Stimulated activated CD8-positive, alpha-beta memory T cell treated with anti-CD3 and anti-CD28 coated beads, Interleukin-4, amount 100 ng/mL, for 48 hours (primary cell): ENCODE measurements at places on chromosomes 5 and 9.

DNA sequence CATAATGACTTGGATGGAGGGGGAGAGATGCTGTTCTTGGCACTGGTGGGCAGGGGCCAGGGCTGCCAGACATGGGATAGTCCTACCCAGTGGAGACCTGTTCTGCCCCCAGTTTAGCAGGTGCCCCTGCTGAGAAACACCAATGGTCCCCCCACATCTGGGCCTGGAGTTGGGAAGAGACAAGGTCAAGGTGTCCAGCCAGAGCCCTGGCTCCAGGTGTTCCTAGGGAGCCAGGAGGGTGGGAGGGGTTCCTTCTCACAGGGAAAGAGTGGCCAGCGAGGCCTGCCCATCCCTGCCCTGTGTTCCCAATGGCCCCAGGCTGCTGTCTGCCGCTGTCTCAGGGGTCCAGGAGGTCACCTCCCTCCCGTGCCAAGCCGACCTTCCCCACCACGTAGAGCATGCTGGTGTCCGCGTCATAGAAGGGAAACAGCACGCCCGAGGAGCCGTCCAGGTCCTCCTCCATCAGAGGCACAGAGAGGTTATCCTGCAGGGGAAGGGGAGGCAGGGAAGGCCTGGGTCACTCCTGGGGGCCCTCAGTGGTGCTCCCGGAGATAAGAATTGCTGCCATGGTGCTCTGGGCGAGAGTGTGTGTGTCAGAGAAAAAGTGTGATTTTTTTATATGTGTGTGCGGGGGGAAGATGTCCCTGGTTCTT is 11.7 kb upstream of the TRIM14 start:
- no peak for DNase-seq

DNA sequence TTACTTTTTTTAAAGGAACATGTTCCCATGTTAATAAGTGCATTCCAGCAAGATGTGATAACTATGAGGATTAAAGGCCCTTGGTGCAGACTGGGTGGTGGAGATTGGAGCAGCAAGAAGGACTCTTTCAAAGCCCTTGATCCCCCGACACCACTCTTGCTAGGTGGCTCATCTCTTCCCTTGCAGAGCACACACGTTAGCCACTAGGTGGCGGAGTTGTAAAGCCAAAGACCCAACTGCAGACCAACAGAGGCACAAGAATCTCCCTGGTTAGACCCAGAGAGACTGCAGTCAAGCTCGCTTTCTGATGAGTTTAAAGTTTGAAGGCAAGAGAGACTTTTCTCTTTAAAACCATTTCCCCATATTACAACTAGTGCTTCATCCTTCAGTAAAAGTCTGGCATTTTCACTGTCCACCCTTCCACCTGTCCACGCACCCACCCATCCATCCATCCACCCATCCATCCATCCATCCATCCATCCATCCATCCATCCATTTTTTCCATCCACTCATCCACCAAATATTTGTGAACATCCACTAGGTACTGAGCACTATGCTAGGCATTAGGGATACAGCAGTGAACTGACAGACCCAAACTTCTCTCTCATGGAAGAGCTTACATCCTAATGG is 226.9 kb downstream of the MSX2 start:
- DNase-seq, result peak; percentile 58

GRCh38 chr9:70883963-70884793 is 237.2 kb downstream of the TRPM3 start:
- DNase-seq, result no peak

DNA sequence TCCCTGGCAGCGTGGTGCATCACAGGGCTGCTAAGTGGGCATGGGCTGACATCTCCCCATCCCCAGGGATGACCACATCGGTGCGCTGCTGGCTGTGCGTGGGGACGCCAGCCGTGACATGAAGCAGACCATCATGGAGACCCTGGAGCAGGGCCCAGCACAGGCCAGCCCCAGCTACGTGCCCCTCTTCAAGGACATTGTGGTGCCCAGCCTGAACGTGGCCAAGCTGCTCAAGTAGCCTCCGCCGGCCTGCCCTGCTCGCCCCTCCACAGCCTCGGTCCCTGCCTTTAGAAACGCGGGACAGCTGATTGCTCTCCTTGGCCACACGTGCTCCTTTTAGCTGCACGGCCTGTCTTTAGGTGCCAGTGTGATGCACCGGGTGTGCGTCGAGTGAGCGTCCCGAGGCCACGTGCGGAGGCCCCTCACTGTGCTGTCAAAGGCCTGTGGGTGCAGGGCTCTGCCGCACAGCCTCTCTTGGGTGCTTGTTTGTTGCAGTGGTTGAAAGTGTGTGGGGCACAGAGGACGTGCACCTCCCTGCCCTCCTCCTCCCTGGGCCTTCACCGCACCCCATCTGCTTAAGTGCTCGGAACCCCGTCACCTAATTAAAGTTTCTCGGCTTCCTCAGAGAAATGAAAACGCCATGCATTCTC is 23.8 kb downstream of the EXOC3 start:
- DNase-seq, result no peak

DNA sequence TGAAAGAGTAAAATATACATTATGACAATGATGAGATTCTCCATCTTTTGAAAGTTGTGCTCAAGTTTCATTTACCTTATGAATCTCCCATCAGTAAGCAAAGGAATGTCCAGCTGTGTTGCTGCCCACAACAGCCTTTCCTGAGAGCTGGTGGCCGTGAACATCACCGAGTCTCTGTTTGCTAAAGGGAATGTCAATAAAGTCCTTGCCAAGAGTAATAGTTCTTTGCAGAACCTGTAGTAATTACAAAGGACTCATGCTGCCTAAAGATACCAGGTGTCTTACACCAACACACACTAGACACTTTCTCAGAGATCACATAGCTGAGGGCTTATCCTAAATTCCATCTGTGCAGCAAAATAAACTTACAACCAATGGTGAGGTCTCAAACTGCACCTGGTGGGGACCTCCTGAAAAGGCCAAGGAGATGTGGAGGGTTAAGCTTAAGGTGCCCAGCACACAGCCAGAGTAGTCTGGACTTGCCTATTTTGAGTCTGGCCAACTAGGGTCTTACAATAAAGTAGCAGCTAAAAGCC is 111.1 kb upstream of the DAPK1 start:
- DNase-seq, result no peak

- no peak for DNase-seq
Measured at GRCh38 chr9:83749706-83750105, 41.9 kb upstream of the UBQLN1 start.

GRCh38 chr5:83972236-83972635 is 251.6 kb upstream of the HAPLN1 start:
- DNase-seq, result no peak

DNA sequence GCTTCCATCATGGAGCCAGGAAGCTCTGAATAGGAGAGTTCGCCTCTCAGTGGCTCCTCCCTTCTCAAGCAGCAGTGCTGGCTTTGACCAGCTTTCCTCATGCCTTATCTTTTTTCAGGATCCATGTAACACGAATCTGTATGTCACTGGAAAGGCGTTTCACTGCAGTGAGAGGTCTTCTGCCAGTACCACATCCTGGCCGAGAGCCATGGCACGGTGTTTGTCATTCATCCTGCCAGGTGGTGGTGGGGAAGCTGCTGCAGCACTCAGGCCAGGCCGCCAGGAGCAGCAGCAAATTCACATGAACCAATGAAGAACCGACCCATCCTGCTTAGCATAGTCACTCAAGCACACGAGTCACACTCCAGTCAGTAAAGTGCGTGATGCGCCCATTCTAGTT is 179.0 kb downstream of the FANCC start:
- no peak for DNase-seq

DNA sequence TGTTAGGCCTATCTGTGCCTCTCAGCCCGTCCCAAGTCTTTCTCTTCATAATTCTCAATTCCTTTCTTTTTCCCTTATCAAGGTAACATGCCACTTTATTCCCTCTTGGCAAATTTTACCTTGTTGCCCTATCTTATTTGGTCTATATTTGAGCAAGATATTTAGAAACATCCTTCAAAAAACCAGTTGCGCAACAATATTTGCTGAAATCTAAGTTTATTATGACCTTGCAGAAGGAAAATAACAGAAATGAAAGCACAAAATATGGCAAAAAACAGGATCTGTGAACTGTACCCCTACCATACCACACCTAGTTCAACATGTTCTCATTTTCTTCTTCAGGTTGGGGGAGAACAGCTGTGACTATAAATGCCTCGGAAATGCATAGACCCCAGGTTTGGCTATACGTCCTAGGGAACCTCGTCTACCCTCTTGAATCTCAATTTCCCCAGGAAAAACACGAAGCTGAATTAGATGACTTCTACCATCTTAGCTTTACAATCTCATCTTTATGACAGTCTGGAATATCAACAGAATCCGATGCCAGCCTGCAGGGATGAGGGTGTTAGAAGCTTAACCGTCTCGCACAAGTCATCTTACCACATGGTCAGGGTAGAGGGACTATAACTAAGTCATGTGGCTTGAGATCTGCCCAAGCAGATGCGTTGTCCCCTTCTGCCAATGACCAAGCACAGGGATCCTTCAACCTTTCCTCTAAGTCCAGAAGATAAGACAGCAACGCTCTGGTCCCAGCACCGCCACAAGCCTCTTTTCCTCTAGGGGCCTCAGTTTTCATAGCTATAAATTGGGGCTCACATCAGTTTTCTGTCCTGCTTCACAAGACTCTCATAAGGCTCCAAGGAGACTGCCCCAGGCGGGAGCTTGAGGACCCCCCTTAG is 1.3 kb downstream of the LCP2 start:
- DNase-seq, result no peak

GRCh38 chr9:116345817-116346216 is 192.2 kb downstream of the PAPPA start:
- no peak for DNase-seq

GRCh38 chr5:172834415-172835289 is 601 bp downstream of the ERGIC1 start:
- no peak for DNase-seq

DNA sequence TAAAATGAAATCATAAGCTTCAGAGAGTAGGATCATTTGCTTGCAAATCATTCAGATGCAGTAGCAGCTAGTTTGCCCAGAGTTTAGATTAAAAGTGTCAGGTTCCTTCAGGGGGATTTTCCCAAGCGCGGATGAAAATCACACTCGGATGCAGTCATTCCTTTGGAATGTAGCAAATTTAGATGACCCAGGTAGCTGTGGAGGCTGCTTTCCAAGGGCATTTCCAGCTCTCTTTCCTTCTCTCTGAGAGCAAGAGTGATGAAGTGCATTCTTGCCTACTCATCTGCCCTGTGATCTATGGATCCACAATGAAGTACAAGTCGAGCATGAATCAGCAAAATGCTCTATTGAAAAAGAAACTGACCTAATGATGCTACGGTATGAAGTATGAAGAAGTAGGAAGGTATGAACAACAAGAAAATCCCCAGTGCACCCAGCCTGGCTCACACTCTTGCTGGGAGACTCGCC is 200.2 kb downstream of the PLK2 start:
- DNase-seq, result no peak

DNA sequence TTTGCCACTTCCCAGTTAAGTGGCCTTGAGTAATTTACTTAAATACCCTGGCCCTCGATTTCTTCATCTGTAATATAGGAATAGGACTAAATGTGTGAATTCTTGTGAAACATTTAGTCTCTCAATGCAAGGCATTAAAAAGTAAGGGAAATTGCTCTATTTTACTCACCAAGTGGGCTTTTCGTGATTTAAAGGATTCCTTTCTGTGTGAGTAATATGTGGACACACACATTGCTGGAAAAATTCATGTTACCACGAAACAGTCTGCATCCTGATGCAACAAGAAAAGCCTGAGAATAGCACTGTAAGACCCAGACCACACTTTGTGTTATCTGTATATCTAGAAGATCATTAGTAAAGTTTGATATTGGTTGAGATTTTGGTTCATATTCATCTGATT is 1243.0 kb upstream of the CDH9 start:
- no peak for DNase-seq

GRCh38 chr9:31140316-31140715 is 1244.1 kb upstream of the ACO1 start:
- DNase-seq, result no peak

DNA sequence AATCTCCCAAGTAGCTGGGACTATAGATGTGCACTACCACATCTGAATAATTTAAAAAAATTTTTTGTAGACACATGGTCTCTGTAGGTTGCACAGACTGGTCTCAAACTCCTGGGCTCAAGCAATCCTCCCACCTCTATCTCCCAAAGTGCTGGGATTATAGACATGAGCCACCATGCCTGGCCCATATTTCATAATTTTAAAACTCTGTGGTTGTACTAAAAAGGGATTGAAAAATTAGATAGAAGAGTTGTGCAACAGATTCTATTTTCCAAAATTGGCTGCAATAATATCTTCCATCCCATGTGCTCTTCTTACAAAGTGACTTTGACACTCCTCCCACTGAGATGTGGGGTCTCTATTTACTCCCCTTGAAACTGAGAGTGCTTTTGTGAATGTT is 7.6 kb upstream of the UHRF2 start:
- no peak for DNase-seq

DNA sequence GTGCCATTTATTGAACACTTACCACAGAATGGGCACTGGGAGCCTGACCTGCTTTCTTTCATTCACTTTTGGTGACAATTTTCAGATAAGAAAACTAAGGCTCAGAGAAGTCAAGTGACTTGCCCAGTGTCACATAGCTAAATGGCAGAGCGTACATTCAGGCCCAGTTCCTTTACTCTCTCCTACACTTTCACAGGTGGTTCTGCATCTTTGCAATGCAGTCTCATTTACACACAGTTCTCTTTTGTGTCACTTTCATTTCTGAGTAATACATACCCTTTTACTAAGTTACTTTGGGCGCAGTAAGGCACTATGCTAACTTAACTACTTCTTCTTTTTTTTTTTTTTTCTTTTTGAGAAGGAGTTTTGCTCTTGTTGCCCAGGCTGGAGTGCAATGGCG is 8.3 kb downstream of the NFIL3 start:
- DNase-seq, result no peak

- DNase-seq, result no peak
Measured at GRCh38 chr5:137254119-137255090, 244.7 kb downstream of the SPOCK1 start.

GRCh38 chr5:40879163-40879942 is 29.9 kb upstream of the C7 start:
- no peak for DNase-seq

GRCh38 chr5:107594253-107595045 is 76.3 kb downstream of the EFNA5 start:
- DNase-seq, result no peak

DNA sequence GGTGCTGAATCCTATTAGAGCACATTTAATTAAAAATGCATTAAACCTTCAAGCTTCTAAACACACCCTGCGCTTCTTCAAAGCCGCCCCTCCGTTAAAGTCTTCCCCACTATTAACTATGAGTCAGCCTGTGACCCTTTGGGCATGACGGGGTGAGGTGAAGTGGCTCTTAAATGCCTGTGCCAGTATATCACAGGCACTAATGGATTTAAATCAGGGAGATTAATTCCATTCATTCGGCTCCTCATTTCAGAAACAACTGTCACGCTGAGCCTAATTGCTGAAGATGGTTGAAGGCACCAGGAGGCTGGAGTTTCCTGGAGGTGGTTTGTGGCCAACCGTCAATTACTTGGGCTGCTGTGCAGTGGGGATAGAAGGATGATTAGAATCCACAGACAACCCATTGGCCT is 192.6 kb upstream of the MSX2 start:
- DNase-seq, result no peak

- DNase-seq, result no peak
Measured at GRCh38 chr9:98479967-98480847, 224.8 kb upstream of the TBC1D2 start.
